ENCODE measurements at places on chromosomes 1 and 21.

DNA sequence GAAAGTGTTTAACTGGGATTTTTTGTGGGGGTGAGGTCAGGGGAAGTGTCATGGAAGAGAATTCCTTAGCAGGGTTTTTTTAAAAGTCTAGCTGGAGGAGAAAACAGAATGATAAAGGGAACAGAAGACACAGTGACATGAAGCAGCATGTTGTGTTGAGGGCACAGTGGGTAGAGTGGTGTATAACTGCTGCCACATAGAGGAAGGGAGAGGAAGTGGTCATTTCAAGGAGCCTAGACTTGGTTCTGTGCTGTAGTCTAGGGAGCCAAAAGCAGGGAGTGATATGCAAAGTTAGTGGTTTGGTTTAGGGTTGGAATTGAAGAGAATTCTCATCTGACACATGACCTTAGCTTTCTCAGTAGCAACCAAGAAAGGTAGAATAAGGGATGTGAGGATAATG, 10.2 kb downstream of the EEIG2 start:
- peak; percentile 34 for DNase-seq

DNA sequence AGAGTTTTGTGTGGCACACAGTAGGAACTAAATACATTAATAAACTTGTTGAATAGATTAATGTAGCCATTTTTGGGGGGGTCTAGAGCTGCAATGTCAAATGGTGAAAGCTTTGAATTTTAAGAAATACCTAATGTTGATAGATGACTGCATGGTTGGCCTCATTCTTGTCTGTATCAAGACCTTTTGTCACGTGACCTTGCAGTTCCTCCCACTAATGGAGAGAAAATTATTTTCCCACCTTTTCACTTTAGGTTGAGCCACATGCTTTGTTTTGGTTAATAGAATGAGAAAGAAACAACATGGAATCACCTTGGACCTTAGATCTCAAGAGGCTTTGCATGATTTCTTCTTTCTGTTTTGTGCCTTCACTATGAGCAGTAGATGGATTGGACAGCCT, 223.6 kb upstream of the DEPDC1 start:
- DNase-seq, result no peak

DNA sequence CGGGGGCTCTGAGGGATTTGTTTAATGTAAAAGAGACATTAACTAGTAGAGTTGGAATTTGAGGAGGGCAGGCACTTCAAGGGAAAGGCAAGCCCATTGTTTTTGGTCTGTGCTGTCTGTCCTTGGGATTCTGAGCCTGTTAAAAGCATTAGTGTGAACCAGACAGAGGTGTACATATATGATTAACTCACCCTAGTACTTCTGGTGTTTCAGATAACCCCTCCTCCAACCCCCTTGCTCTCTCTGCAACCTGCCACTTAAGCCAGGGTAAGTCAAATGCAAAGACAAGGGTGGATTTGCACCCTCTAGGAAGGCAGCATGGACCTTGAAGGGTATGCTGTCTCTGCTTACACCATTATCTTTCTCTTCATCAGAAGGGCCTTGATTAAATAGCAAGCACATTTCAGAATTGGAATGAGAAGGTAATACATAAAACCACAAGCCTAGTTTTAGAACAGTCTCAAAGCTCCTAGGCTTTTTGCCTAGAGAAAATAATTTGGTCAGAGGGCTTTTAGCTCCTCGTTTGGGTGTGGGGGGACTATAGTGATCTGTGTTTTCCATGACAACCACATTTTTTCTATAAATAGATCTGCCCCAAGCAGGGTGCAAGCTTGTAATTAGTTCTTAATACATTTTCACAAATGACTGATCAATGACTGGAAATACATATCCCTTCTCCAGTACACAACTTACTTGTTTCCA, 120.7 kb upstream of the SGIP1 start:
- DNase-seq, result no peak

GRCh38 chr1:93471911-93472310, 24.0 kb downstream of the FNBP1L start:
- no peak for DNase-seq

DNA sequence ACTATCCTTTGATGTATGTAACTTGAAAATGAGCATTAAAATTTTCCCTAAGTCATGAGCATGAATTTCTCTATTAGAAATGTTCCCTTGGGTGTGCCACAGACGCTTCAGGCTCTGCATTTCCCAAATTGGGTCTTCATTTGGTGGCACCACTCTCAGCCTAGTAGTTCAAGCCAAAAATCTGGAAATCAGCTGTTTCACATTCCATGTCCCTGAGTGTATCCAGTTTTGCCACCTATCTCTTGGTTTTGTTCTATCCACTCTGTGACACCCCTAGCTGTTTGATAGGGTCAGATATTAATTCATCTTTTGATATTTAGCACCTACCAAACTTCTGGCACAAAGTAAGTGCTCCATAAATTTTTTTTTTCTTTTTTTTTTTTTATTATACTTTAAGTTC, 89.5 kb upstream of the DPH5 start:
- no peak for DNase-seq

- no peak for DNase-seq
These were observed 11.8 kb downstream of the AHCTF1 start for GRCh38 chr1:246919902-246920301.

All from immature natural killer cell (primary cell).